ENCODE measurements at places on chromosomes 11 and 22.

DNA sequence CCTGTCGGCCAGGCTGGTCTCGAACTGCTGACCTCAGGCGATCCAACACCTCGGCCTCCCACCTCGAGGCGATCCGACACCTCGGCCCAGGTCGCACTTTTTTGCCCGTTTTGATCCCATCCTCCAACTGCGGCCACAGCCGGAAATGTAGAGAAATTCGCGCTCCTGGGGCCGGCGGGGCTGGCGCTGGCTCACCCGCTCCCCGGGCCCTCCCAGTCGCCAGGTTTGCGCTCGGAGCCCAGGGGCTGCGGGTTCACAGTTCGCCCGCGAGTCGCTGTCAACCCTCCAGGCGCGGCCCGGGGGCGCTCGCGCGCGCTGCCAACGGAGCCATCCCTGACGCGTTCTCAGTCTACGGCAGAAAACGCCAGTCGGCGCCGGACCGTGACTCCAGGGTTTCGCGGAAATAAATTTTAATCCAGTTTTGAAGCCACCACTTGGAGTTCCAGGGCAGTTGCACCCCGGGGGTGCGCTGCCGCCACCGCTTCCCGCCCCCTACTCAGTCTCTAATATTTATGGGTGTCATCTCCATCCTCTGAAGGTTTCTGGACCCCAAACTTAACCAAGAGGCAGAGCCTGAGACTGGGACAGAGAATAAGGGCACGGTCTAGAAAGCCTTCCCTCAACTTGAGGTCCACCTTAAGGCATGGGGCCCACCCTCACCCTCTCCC, 1.5 kb upstream of the KLHDC7B start:
- no peak for DNase-seq

DNA sequence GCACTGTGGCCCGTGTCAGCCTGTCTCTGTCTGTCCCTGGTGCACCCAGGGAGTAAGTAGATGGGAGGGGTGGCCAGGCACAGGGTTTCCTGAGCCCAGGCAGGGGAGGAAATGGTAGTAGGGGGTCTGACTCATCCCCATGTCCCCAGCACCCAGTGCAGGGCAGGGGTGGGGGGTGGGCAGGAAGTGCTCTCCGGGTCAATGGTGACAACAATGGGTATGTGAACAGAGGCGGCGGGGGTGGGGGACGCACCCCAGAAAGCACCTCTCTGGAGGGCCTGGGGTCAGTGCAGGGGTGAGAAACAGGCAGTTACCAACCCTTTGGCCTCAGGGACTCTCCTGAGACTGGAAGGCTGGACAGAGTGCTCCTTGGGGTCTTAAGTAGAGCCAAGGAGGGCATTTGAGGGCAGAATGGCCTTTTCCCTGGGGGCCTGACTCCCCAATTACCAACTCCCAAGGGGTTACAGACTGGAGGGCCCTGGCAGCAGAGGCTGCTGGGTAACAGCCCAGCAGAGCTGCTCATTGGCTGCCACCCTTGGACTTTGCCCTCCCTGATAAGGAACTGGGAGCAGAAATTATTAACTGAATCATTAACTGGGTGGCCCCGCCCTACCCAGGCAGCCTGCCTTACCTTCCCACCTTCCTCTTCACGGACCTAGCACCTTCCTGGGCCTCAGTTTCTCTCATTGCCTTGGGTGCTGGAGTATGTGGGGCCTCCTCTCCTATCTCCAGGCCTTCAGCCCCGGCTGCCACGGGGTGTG, 4.2 kb downstream of the MYRF start:
- no peak for DNase-seq

DNA sequence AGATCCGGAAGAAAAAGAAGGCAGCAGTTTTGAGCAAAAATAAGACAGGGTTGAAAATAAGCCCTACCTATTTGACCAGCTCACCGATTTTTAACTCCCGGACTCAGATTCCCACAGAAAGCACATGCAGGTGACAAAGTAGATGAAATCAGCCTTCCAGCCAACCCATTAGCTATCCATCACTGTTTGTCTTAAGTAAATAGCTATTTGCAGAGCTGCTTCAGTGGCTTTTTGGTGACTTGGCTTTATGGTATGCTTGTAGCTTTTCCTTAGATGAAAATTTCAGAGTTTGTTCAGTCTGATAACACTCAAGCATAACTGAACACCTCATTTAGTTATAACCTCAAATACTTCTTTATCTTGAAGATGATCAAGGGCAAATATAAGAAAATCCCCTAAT, 192.6 kb downstream of the HIPK3 start:
- no peak for DNase-seq

- DNase-seq, result no peak
These were observed 55.9 kb upstream of the MN1 start for GRCh38 chr22:27857443-27857842.

GRCh38 chr11:125224391-125225021, 60.0 kb downstream of the PKNOX2 start:
- no peak for DNase-seq

DNA sequence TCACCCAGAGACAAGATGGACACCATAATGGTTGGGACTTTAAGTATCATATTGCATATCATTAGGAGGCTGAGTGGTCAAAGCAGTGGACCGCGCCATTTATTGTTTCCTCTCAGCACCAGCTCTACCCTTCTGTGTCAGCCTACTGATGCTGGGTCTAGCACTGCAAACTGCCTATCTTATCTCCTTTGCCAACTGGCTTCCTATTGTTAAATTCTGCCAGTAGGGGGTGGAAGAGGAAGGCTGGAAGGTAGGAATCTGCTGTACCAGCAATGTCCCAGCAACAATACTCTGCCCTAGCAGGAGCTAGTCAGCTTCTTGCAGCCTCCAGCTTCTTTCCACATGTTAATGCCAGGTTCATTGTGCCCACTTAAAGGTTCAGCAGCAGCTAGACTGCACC, 367.1 kb upstream of the PDGFD start:
- DNase-seq, result no peak

DNA sequence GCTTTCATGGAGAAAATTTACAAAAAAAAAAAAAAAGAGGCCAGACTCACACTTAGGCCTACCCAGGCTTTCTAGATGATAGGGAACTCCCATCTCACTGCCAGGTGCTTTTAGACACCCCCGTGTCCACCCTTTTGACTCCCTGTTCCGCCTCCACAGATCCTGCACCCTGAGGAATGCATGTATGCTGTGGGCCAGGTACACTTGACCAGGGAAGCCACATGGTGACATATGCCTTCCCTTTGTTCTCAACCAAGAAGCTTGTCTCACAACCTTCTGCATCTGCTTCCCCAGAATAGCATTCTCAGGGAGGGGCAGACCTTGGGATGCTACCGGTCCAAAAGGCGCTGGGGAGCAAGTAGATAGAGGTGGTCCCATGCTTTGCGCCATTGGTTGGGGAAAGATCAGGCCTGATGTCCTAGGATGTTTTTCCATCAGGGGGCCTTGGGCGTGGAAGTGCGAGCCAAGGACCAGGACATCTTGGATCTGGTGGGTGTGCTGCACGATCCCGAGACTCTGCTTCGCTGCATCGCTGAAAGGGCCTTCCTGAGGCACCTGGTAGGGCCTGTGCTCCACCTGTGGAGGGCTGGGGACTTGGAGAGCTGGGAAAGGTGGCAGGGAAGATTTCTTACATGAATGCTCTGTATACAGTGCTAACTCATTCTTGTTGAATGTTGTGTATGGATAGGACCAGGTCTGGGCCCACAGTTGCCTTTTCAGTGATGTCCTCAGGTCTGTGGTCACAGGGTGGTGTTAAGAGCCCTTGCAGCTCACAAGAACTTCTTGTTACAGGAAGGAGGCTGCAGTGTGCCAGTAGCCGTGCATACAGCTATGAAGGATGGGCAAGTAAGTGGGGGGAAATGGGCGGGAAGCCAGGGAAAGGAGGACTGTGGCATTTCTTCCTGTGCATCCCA, 7.5 kb downstream of the HMBS start:
- DNase-seq, result no peak

- no peak for DNase-seq
These were observed 78.8 kb downstream of the MYEOV start for GRCh38 chr11:69372589-69373250.

DNA sequence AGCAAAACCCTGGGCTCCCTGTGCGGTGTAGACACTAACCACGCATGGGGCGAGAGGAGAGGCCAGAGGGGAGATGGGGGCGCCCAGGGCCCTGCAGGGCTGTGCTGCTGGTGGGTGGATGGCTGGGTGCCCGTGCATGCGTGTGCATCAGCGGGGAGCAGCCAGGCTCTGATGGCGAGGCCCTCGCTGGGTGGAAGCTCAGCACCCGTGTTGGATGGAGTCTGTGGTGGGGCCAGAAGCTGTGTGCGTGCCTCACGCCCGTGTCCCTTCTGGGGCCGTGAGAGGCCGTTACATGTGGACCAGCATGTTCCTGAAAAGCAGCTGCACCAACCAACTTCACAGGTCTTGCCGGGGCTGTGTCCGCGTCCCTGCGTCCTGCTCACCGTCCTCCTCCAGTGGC, 33.4 kb downstream of the MUC6 start:
- DNase-seq, result no peak

DNA sequence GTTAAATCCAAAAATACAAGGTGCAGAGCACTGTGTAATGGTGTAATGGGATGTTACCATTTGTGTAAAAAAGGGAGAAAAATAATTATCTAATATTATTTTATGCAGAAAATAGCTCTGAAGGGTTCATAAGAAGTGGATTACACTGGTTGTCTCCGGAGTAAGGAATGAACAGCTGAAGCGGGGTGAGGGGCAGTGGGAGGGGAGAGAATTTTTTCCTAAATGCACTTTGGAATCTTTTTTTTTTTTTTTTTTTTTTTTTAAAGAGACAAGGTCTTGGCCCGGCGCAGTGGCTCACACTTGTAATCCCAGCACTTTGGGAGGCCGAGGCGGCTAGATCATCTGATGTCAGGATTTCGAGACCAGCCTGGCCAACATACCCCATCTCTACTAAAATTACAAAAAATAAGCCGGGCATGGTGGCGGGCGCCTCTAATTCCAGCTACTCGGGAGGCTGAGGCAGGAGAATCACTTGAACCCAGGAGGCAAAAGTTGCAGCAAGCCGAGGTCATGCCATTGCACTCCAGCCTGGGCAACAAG, 6.8 kb upstream of the POLR3H start:
- DNase-seq, result no peak

DNA sequence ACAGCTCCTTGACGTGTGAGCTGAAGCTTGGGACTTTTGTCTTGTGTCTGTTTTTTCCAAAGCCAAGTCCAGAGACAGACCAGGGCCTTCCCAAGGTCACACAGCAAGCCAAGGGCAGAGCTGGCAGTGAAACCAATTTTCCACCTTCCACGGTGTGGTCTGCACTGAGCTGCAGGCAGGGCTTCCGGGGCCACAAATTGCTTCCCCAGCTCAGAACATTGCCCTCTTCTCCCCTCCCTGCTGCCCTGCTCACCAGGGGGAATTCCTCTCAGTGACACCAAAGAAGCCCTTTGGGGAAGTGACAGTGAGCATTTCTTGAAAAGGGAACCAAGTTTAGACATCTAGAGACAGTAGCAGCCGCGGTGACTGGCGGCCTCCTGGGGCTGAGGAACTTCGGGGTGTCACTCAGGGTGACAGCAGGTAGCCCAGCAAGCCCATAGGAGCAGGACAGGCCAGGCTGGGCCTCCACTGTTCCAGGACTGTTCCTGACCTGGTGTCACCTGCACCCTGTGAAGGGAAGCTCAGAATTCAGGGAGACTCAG, 9.2 kb downstream of the FXYD2 start:
- no peak for DNase-seq

- no peak for DNase-seq
These were observed 27.6 kb downstream of the CD5 start for GRCh38 chr11:61129639-61130523.

DNA sequence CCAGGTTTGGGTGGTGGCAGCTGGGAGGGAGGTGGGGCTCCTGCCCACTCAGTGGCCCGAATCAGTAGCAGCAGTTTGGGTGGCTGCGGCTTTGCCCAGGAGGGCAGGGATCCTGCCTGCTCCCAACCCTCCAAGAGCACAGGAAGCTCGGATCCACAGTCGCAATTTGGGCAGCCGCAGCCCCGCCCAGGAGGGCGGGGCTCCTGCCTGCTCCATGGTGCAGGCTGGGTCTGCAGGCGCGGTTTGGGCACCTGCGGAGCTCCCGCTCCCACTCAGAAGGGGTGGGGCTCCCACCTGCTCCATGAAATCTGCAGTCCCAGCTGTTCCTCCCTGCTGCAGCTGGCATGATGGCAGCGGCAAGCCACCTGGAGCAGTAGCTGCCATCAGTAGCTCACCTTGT, 38.1 kb upstream of the CALCB start:
- DNase-seq, result no peak

DNA sequence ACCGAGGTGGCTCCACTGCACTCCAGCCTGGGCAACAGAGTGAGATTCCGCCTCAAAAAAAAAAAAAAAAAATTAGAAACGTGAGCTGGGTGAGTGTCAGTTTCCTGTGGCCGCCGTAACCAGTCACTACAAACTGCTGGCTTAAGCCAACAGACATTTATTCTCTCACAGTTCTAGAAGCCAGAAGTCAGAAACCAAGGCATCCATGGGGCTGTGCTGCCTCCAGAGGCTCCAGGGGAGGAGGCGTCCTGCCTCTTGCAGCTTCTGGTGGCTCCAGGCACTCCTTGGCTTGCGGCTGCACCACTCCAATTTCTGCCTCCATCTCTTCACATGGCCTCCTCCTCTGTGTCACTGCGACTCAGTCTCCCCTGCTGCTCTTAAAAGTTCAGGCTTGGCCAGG, 11.1 kb upstream of the KIAA0930 start:
- DNase-seq, result no peak

Measured in NCI-H1105 treated with DMSO at 0.1 percent for 48 hours (cell line).